T-helper 9 cell (primary cell): ENCODE measurements at places on chromosomes 11 and 22.

DNA sequence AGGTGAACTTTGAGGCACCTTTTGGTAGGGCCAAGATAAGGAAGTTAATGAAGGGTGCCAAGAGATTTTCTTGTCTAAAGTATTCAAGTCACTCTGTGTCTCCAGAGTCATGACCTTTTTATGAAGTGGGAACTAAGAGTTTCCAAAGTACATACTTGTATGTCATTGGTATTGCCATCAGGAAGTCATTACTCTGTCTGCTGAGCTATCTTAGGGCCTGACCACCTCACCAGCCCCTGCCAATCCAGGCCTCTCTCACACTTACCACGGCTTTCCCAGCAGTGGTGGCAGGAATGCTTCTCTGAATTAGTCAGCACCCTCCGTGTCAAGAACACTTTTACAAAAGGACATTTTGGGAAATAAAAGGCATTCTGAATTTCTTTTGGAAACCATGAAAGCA, 192.8 kb upstream of the MTNR1B start:
- DNase-seq, result no peak

- no peak for DNase-seq
Observed at GRCh38 chr22:47168900-47169800, 406.7 kb downstream of the TBC1D22A start.

GRCh38 chr22:41001722-41002122, 50.5 kb downstream of the RBX1 start:
- no peak for DNase-seq

DNA sequence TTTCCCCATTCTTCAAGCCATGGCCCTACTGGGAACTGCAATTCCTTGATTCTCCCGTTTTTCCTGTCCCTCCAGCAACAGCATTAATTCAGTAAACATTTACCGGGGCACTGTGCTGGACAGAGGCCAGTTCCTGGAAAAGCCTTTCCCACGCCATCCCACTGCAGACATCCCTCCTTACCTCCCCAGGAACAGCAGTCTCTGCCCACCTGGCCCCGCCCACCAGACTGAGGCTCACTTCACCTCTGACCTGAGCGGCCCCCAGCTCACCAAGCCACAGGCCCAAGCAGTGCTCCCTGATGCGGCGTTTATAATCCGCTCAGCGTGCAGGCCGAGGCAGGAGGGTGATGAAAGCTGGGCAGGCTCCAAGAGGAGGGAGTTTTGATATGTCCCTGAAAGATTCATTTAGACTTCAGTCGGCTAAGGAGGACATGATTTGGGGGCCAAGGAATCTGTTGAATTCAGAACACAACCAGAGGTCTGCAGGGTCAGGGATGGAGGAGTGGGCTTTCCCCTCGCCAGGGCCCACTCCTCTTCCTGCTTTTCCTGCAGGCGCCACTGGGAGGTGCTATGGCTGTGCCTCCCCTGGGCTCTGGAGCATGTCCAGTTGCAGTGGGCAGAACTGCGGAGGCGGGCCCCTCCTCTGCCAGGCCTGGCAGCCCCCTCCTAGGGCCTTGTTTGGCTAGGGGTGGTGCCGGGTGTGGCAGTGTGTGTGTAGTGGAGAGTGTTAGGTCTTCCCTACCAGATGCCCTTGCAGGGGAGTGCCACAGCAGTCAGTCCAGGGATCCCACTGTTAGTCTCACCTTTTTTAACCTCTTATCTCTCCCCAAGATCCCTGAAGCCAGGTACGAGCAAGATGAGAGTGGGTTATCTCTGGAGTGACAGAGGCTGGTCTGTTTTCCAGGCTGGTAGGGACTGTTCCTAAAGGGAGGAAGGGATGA, 1.4 kb upstream of the TAGLN start:
- DNase-seq, result no peak

GRCh38 chr11:11988099-11988651, 20.3 kb downstream of the DKK3 start:
- DNase-seq, result no peak

DNA sequence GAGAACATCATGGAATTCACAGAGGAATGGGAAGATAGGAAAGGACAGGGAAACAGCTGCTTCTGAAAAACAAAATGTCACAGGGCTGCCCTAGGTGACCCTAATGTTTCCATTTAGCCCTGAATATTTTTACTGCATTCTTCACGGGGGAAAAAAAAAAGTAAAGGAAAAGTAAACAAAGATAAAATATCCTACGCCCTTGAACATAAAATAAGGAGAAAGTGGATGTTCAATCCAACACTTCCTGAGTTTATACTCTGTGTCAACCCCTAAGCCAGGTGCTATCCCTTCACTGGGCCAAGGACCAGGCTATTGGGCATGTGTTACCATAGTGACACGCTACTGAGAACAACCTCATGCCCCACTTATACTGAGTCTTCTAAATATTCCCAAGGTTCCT, 84.7 kb downstream of the FAM76B start:
- DNase-seq, result no peak

GRCh38 chr11:113814181-113814580, 34.6 kb downstream of the CLDN25 start:
- DNase-seq, result no peak

- no peak for DNase-seq
Observed at GRCh38 chr11:128814856-128815705, 52.0 kb downstream of the KCNJ1 start.

DNA sequence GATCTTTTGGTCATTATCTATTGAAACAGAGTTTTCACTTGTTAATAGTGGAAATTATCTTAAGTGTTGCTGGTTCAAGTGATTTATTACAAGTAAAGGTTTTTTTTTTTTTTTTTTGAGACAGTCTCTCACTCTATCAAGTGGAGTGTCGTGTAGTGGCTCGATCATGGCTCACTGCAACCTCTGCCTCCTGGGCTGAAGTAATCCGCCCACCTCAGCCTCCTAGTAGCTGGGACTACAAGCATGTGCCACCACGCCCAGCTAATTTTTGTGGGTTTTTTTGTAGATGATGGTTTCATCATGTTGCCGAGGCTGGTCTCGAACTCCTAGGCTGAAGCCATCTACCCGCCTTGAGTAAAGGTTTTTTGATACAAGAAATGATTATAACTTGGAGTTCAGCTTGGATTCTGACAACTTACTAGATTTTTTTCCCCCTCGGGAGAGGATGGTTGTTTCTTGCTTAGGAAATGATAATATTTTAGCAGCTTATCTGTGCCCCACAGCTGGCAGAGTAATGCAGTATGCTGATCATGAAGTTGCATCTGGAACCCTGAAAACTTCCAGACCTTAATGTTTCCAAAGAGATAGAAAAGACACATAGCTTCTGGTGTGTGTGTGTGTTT, 68.9 kb downstream of the MTMR3 start:
- DNase-seq, result no peak

DNA sequence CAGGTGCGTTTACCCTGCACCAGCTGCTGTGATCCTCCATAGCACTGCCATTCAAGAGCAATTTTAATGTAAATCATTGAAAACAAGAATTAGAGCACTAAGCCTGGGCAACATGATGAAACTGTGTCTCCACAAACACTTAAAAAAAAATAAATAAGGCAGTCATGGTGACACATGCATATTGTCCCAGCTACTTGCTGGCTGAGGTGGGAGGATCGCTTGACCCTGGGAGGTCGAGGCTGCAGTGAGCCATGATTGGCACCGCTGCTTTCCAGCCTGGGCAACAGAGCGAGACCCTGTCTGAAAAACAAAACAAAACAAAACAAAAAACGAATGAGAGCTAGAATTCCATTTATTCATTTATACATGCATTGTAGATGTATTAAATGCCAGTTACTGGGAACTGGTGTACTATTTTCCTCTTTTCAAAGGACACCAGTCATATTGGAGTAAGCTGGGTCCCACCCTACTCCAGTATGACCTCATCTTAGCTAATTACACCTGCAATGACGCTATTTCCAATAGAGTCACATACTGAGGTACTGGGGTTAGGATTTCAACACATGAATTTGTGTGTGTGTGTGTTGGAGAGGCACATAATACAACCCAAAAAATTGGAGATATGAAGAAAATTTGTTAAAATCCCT, 101.9 kb downstream of the MICAL2 start:
- no peak for DNase-seq

- DNase-seq, result no peak
Observed at GRCh38 chr11:115269191-115269950, 234.8 kb downstream of the CADM1 start.

- no peak for DNase-seq
Observed at GRCh38 chr11:94593030-94593429, 25.9 kb downstream of the PIWIL4 start.

- DNase-seq, result no peak
Observed at GRCh38 chr11:68387840-68388239, 72.7 kb upstream of the PPP6R3 start.

- DNase-seq, result no peak
Observed at GRCh38 chr11:39102236-39102635, 2357.2 kb downstream of the LRRC4C start.
